CD4-positive, alpha-beta memory T cell (primary cell): ENCODE measurements at places on chromosomes 4 and X.

- no peak for DNase-seq
Observed at GRCh38 chrX:50770702-50771101, 43.3 kb downstream of the SHROOM4 start.

DNA sequence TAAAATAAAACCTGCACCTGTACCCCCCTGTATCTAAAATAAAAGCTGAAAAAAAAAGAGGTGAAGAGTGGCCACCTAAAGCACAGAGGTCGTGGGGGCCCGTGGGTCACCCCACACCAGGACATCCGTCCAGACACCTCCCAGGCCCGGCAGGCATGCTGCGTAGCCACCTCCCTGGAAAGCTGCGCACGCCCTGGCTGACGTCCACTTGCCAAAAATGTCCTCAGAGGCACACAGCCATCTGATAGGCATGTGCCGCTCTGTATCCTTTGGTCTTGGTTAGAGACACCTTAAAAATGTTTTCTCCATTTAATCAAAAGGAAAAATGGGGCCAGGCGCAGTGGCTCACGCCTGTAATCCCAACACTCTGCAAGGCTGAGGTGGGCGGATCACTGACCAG, 17.7 kb downstream of the FAM53A start:
- DNase-seq: no peak

DNA sequence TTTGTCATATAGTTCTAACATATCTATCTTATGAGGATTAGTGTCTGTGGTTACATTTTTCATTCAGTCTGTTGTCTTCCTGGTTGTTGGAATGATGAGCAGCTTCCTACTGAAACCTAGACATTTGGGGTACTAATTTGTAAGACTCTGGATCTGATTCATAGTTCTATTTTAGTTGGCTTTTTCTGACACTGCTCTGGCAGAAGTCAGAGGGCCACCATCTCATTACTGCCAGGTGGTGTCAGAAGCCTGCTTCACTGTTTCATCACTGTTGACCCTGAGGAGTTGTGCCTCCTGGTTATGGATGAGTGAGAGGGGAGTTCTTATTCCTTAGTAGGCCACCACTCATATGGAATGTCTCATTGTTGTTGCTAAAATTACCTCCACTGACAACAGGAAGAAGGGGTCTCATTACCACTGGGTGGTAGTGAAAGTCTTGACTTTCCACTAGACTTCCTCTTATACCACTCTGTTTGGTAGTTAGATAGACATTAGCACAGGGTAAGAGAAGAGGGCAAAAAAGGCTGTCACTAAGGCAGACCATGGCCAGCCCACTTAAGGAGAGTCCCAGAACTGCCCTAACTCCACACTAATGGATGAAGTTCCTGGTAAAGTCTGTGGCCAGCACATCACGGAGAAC, 395.2 kb downstream of the SPOCK3 start:
- no peak for DNase-seq

DNA sequence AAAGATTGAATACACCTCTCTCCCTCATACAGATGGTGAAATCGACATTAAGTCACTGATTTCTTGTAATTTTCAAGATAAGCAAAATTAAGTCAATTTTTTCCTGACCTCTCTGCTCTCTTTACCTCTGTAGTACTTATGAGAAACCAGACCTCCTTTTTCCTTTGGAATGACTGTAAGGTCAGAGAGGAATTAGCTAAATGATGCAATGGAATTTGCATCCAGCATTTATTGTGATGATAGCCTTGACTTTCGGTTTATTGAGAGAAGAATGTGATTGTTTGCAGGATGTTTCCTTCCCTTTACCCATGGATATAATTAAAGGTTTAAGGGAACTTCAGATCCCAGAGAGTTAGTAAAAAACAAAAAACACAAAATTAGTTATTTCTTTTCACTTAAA, 22.4 kb downstream of the STK26 start:
- DNase-seq: no peak

DNA sequence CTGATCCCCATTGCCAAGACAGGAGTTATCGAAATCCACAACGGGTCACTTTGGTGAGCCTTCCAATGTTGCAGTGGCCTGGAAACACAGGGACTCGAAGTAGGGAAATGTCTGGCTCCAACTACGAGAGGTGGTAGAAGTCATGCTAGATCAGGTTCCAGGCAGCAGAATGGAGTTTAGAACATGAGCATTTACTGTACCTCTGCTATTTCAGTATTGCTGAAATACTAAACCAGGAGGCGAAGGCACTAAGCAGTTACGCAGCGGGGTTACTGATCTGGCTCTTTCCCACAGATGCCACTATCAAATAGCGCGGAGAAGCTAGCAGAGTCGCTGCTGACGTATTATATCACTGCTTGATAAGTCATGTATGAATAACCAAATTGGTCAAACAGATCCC, 56.3 kb downstream of the PTCHD1 start:
- DNase-seq: no peak

DNA sequence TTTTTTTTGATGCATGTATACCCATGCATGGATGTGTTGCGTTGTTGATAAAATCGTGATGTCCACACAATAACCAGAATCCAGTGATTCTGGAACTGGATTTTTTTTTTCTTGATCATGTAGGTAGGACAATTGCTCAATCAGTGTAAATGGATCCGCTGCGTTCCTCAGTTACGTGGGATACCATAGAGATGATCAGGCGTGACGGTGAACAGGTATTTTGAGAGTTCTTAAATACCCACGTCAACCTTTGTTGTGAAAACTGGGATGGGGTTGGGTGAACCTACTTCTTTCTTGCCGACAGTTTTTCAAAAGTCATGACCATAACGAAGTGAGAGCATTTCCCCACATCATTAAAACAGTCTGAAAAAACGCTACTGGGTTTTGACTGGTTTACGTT, 913 bp upstream of the SMIM10L2A start:
- no peak for DNase-seq

DNA sequence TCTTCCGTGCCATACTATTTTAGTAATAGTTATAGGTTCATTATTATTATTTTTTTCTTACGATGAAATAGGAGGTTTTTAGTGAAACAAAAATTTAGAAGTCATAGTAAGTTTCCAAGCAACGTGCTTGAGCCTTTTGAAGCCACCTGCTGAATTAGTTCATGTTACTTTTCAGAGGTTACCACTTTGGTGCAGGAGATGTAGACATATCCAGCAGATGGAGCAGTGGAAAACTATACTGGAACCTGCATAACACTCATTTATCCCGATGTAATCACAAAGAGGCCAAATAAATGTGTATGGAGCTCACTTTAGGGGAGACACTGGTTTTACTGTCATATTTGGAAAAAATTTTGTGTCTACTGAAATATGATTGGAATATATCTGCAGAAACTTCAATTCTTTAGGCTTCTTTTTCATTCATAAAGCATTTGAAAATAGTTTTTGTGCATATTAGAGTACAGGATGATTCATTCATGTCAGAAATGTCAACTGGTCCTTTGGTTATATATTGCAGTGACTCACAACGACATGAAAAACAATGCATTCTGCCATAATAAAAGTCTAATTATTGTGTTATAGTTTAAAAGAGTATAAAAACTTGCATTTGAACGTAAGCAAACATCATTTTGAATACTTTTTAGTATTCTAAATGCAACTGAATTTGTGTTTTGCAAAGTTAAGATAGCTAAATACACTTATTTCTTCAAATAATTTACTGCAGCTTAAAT, 2182.9 kb upstream of the TENM3 start:
- no peak for DNase-seq
